GM13977 (cell line): ENCODE measurements at places on chromosomes 4 and X.

- no peak for DNase-seq
These were observed 248.6 kb upstream of the JADE1 start for GRCh38 chr4:128560754-128561495.

GRCh38 chrX:49892542-49892941, 13.3 kb downstream of the USP27X start:
- no peak for DNase-seq

- DNase-seq, result no peak
These were observed 24.7 kb upstream of the GLOD5 start for GRCh38 chrX:48736878-48737212.

DNA sequence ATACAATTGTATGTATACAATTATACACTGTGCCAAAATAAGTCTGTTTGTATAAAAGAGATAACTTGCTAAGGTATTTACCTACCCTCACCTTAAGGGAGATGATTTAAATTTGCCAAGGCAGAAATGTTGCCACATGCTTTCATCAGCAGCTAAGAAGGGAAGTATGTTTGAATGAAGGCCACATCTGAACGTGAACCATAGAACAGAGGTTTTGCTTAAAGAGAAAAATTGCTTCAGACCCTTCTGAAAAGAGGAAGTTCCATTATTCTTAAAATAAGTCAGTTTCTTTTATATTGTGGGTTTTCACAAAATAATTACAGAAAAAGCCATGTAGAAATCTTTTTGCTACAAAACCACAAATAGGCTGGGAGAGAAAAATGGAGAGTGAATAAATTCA, 621.5 kb upstream of the HTR2C start:
- DNase-seq, result no peak

GRCh38 chr4:125187226-125188176, 127.3 kb upstream of the FAT4 start:
- no peak for DNase-seq

GRCh38 chrX:133005042-133005441, 46.6 kb upstream of the HS6ST2 start:
- peak; percentile 12 for DNase-seq
